Daoy (cell line): ENCODE measurements at places on chromosomes 13 and 19.

GRCh38 chr13:97627566-97627965 lies 193.6 kb downstream of the RAP2A start:
- peak; percentile 23 for DNase-seq

DNA sequence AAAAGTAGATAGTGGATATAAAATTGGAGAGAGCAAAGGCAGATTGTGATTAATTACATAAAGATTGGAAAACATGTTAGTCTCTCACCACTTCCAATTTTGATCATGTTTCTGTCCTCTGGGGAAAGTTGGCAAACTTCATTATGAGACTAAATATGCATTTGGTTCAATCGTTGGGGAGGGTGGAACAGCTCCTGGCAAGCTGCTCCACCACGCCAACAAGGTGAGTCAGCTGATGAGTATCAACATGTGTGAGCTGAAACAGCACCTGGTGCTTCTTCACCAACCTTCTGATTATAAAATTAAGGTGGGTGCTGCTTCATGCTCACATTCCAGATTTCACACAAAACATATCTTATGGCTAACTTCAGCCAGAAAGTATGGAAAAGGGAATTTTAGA lies 1784.6 kb downstream of the SLITRK5 start:
- DNase-seq, result no peak

- no peak for DNase-seq
Measured at GRCh38 chr19:7823686-7824301, 6.2 kb upstream of the EVI5L start.

- no peak for DNase-seq
Measured at GRCh38 chr19:11626252-11626651, 29.0 kb downstream of the ZNF627 start.

DNA sequence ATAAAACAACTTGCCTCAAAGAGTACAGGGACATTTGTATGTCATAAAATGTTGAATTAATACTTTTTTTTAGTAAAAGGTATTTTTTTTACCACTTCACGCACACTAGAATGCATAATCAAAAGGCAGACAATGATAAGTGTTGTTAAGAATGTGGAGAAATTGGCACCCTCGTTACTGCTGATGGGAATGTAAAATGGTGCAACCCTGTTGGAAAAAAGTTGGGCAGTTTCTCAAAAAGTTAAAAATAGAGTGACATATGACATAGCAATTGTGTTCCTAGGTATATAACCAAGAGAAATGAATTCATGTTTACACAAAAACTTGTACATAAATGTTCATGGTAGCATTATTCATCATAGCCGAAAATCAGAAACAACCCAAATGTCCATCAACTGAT lies 109.5 kb downstream of the PIBF1 start:
- no peak for DNase-seq

GRCh38 chr13:79404361-79404760 lies 1.7 kb downstream of the RBM26 start:
- DNase-seq, result no peak

- DNase-seq, result no peak
Measured at GRCh38 chr13:28128030-28128429, 10.3 kb upstream of the PAN3 start.

DNA sequence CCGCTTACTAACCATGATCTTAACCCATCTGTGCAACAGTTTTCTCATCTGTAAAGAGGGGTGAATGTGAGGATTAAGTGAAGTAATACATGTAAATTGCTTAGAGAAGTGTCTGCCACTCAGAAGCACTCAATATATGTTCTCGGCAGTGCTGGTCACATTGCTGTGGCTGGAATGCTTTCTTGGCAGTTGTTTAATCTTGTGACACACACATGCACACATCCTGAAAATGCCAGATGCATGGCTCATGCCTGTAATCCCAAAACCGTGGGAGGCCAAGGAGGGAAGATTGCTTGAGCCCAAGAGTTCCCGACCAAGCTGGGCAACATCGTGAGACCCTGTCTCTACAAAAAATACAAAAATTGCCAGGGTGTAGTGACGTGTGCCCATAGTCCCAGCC lies 4.9 kb upstream of the DMKN start:
- DNase-seq, result peak; percentile 94

GRCh38 chr19:50795664-50796073 lies 5.5 kb downstream of the ACP4 start:
- DNase-seq, result no peak

- DNase-seq, result no peak
Measured at GRCh38 chr13:74215420-74215819, 81.2 kb upstream of the KLF12 start.

GRCh38 chr13:91647361-91647990 lies 249.1 kb downstream of the GPC5 start:
- peak; percentile 0 for DNase-seq
